ENCODE measurements at places on chromosomes 3 and 15.

- no peaks in the 10 kb centered on the region for H3K36me3 ChIP-seq
- H3K4me3 ChIP-seq: no peak overlapping the region
- H3K4me1 ChIP-seq: peaks cover 5% of the 10 kb centered on the region
Measured at GRCh38 chr3:16869261-16870005, 15.3 kb upstream of the PLCL2 start.

- H3K27me3 ChIP-seq: peaks cover 39% of the 10 kb centered on the region
- H3K36me3 ChIP-seq: no peaks in the 10 kb centered on the region
- H3K4me3 ChIP-seq: no peak overlapping the region
- H3K4me1 ChIP-seq: no peaks in the 10 kb centered on the region
- no peak overlapping the region for H3K27ac ChIP-seq
Measured at GRCh38 chr3:18751514-18751913, 326.4 kb upstream of the SATB1 start.

GRCh38 chr3:85193565-85193964 is 234.8 kb downstream of the CADM2 start:
- no peaks in the 10 kb centered on the region for H3K4me1 ChIP-seq
- H3K4me3 ChIP-seq: no peak overlapping the region
- peaks cover 62% of the 10 kb centered on the region for H3K27me3 ChIP-seq
- no peaks in the 10 kb centered on the region for H3K36me3 ChIP-seq

- H3K36me3 ChIP-seq: no peaks in the 10 kb centered on the region
- H3K27me3 ChIP-seq: no peaks in the 10 kb centered on the region
- H3K27ac ChIP-seq: no peak overlapping the region
- no peak for DNase-seq
- no peak overlapping the region for H3K4me3 ChIP-seq
- H3K4me1 ChIP-seq: peaks cover 5% of the 10 kb centered on the region
Measured at GRCh38 chr15:65038428-65038827, 6.8 kb upstream of the SLC51B start.

DNA sequence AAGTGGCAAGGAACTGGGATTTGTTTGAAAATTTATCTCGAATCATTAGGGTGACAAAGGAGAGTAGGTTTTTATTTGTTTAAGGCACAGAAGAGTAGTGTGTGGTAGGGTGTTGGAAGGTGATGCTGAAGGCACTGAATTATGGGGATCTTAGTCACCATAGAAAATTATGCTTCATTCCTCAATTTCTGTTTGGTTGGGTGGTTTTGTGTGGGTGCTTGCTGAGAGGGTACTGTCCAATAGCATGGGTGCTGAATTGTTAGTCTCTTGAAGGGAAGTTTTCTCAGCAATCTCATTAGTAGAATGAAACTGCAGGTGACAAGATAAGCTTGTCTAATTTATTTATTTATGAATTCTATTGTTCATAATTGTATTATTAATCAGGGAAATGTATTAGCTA is 610.9 kb downstream of the AGBL1 start:
- H3K36me3 ChIP-seq: no peaks in the 10 kb centered on the region
- peaks cover 14% of the 10 kb centered on the region for H3K27me3 ChIP-seq
- no peak overlapping the region for H3K27ac ChIP-seq
- no peak overlapping the region for H3K4me3 ChIP-seq
- DNase-seq: peak; percentile 14
- no peaks in the 10 kb centered on the region for H3K4me1 ChIP-seq

- no peak overlapping the region for H3K27ac ChIP-seq
- peaks cover 4% of the 10 kb centered on the region for H3K4me1 ChIP-seq
- no peak overlapping the region for H3K4me3 ChIP-seq
- no peaks in the 10 kb centered on the region for H3K36me3 ChIP-seq
Measured at GRCh38 chr3:124688581-124689454, 41.4 kb upstream of the UMPS start.

DNA sequence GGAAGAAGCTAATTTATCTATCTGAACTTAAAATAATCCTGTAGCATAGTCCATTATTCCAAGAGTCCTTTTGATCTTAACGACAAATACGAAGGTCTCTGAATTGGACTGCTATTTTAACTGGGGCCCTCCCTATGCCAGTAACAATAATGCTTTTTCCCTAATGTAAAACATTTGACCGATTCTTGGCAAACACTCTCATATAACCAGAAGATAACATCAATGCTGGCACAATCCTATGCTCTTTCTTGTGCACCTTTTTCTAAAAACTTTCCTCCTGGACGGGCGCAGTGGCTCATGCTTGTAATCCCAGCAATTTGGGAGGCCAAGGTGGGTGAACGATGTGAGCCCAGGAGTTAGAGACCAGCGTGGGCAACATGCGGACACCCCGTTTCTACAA is 3.9 kb downstream of the LRRFIP2 start:
- peaks cover 51% of the 10 kb centered on the region for H3K36me3 ChIP-seq
- no peak overlapping the region for H3K4me3 ChIP-seq
- no peak overlapping the region for H3K27ac ChIP-seq
- no peaks in the 10 kb centered on the region for H3K27me3 ChIP-seq
- H3K4me1 ChIP-seq: peaks cover 23% of the 10 kb centered on the region

DNA sequence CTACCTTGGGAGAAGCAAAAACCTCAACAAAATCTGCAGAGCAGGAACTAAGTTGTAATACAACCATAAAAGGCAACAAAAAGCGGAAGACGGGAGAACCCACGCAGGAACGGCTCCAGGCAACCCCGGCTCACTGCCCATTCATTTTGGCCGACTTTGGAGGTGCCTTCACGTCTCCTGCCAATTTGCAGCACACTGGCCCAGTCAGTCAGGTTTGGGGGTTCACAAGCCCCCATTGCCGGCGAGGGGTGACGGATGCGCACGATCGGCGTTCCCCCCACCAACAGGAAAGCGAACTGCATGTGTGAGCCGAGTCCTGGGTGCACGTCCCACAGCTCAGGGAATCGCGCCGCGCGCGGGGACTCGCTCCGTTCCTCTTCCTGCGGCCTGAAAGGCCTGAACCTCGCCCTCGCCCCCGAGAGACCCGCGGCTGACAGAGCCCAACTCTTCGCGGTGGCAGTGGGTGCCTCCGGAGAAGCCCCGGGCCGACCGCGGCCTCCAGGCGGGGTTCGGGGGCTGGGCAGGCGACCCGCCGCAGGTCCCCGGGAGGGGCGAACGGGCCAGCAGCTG is 463 bp downstream of the TERC start:
- peak overlapping the region; percentile 75 for H3K4me3 ChIP-seq
- peaks cover 11% of the 10 kb centered on the region for H3K4me1 ChIP-seq
- peak overlapping the region; percentile 94 for H3K27ac ChIP-seq
- H3K36me3 ChIP-seq: peaks cover 13% of the 10 kb centered on the region

DNA sequence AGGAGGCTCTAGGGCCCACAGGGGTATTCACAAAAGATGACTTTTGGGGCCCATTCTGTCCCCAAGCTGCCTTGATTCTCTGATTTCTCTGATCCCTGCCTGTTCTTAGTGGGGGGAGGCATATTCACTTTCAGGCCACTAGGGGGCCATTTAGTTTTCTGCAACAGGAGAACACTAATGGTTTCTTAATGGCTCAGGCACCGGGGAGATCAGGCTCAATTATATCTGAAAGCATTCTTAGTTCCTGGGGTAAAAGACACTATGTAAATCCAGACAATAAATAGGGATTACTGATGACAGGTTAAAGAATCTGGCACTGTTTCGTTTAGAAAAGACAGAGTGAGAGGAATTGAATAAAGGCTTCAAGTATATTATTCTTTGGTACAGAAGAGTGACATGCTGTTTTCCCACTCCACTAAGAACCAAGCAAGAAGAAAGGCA is 2.5 kb upstream of the INAFM2 start:
- no peak overlapping the region for H3K27ac ChIP-seq
- peaks cover 16% of the 10 kb centered on the region for H3K4me1 ChIP-seq
- peaks cover 4% of the 10 kb centered on the region for H3K36me3 ChIP-seq
- H3K4me3 ChIP-seq: no peak overlapping the region
- no peaks in the 10 kb centered on the region for H3K27me3 ChIP-seq

DNA sequence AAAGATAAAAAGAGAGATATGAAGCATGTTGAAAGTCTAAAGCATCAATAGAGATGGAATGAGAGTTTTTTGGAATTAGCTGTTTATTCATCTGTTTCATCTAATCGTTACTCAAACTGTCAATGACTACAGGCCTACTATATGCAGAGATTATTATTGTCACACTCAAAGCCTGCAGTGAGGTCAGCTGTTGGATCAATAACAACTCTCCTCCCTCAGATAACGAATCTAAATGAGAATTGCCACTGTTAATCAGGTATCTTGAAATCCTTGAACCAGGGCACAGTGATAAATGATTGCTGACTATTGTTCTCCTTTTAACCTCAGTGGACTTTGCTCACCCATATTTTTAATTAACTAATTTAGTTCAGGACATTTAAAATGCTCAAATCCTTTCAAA is 192.3 kb upstream of the SGO1 start:
- no peak for DNase-seq
- no peaks in the 10 kb centered on the region for H3K36me3 ChIP-seq
- H3K4me1 ChIP-seq: no peaks in the 10 kb centered on the region
- H3K27ac ChIP-seq: no peak overlapping the region
- no peak overlapping the region for H3K4me3 ChIP-seq
- no peaks in the 10 kb centered on the region for H3K27me3 ChIP-seq

DNA sequence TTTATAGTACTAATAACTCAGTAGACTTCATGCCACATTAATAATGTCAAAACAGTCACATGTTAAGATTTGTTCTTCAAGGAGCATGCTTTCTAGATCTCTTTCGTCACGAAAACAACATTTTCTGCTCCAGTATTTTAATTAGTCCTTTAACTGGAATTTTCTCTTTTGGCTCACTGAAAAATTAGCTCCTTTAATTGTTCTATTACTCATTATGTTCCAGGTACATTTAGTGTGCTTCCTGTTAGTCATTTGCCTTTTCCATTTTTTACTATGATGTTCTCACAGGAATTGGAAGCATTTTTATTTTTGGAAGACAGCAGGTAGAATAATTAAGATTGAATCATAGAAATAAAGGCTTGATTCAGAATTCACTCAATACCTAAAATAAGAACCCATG is 111.2 kb downstream of the SLC9A9 start:
- H3K4me1 ChIP-seq: peaks cover 7% of the 10 kb centered on the region
- H3K27me3 ChIP-seq: no peaks in the 10 kb centered on the region
- no peak overlapping the region for H3K4me3 ChIP-seq
- DNase-seq: no peak

DNA sequence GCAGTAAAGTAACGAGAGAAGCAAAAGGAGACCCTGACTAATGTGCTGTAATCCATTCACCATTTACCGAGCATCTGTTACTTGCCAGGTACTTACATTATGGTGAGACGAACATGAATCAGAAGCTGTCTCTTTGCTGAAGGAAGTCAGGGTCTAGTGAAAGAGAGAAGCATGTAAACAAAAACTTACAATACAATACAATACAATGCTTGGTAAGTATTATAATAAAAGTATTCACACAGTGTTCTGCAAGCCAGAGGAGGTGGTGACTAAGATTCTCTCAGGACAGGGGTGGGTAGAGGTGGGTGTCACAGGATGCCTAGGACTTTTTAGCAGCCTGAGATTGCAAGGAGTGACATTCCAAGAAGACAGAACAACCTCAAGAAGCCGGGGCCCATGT is 50.2 kb upstream of the MGA start:
- peaks cover 7% of the 10 kb centered on the region for H3K4me1 ChIP-seq

- H3K4me1 ChIP-seq: peaks cover 22% of the 10 kb centered on the region
- peak overlapping the region; percentile 81 for H3K4me3 ChIP-seq
- H3K36me3 ChIP-seq: peaks cover 12% of the 10 kb centered on the region
- no peaks in the 10 kb centered on the region for H3K27me3 ChIP-seq
- H3K27ac ChIP-seq: peak overlapping the region; percentile 61
Measured at GRCh38 chr15:72782274-72783003, 1.1 kb downstream of the ADPGK start.

GRCh38 chr15:80202016-80202315 is 49.2 kb downstream of the FAH start:
- H3K27ac ChIP-seq: no peak overlapping the region
- H3K4me3 ChIP-seq: no peak overlapping the region
- no peaks in the 10 kb centered on the region for H3K27me3 ChIP-seq
- DNase-seq: no peak
- H3K4me1 ChIP-seq: peaks cover 11% of the 10 kb centered on the region
- H3K36me3 ChIP-seq: no peaks in the 10 kb centered on the region

GRCh38 chr3:107982165-107982564 is 108.7 kb downstream of the CD47 start:
- no peak for DNase-seq
- H3K27ac ChIP-seq: no peak overlapping the region
- H3K36me3 ChIP-seq: no peaks in the 10 kb centered on the region
- H3K27me3 ChIP-seq: no peaks in the 10 kb centered on the region

GRCh38 chr3:142285083-142285517 is 59.7 kb upstream of the GK5 start:
- H3K4me3 ChIP-seq: no peak overlapping the region
- no peaks in the 10 kb centered on the region for H3K27me3 ChIP-seq
- H3K27ac ChIP-seq: no peak overlapping the region
- peaks cover 1% of the 10 kb centered on the region for H3K4me1 ChIP-seq
- H3K36me3 ChIP-seq: peaks cover 6% of the 10 kb centered on the region
- no peak for DNase-seq

- no peaks in the 10 kb centered on the region for H3K36me3 ChIP-seq
- no peak overlapping the region for H3K27ac ChIP-seq
- peaks cover 85% of the 10 kb centered on the region for H3K27me3 ChIP-seq
- H3K4me1 ChIP-seq: peaks cover 5% of the 10 kb centered on the region
- no peak overlapping the region for H3K4me3 ChIP-seq
Measured at GRCh38 chr3:173589116-173589515, 191.6 kb downstream of the NLGN1 start.

DNA sequence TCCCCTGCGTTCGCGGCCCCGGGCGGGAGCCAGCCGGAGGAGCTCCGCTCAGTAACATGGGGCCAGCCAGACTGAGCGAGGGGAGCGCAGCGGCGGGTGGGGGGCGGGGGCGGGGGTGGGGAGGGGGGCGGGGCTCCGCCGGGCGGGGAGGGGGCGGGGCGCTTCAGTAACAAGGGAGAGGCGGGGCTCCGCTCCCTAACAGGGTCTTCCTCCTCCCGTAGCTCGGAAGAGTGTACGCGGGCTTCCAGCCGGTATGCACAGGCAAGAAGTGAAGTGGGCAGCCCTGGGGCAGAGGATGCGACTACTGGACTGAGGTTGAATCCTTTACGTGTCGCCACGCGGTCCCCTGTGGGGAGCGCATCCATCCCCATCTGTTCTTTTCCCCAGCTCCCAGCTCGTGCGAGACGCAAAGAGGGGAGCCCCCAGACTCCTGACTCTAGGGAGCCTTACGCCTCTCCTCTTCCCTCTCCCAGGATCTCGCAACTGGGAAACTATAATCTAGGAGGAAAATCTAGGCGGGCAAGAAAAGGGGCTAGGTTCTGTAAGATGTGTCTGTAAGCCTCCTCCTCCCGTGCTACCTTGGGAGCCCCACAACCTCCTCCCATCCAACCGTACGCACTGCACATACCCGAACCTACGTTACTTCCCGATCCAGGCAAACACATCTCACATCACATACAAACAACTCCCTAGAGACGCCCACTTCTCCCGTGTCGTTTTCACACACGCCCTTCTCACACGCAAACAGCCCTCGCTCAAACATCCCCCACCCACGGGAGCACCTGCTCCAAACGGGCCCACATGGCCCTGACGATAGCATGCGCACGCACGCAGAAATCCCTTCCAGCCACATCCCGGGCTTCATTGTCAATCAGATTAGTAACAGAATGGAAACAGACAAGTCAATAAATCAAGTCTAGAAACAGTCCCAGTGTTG is at the start of gene SHF:
Gene SHF (minus strand): TSS at position 73 of the 937 bp plus-strand sequence. CDS start 15 bp downstream, at position 58.
- no peaks in the 10 kb centered on the region for H3K27me3 ChIP-seq
- H3K27ac ChIP-seq: peak within 1 kb of the TSS; percentile 54
- H3K36me3 ChIP-seq: peaks cover 6% of the 10 kb centered on the region
- peak within 1 kb of the TSS; percentile 76 for H3K4me3 ChIP-seq
- DNase-seq: no peak

GRCh38 chr3:118842147-118842863 is 192.3 kb downstream of the IGSF11 start:
- H3K27me3 ChIP-seq: no peaks in the 10 kb centered on the region
- peak; percentile 23 for DNase-seq
- no peak overlapping the region for H3K27ac ChIP-seq

All from MCF 10A (cell line).